A673 (cell line): ENCODE measurements at places on chromosomes 16 and 17. TPM values are rescaled to one million over a fixed set of nuclear protein-coding genes. Genes with fewer than 3 reads are reported as not detected.

Gene LRRC37A
- total RNA-seq: 3.0 and 3.4 TPM in 2 replicates

DNA sequence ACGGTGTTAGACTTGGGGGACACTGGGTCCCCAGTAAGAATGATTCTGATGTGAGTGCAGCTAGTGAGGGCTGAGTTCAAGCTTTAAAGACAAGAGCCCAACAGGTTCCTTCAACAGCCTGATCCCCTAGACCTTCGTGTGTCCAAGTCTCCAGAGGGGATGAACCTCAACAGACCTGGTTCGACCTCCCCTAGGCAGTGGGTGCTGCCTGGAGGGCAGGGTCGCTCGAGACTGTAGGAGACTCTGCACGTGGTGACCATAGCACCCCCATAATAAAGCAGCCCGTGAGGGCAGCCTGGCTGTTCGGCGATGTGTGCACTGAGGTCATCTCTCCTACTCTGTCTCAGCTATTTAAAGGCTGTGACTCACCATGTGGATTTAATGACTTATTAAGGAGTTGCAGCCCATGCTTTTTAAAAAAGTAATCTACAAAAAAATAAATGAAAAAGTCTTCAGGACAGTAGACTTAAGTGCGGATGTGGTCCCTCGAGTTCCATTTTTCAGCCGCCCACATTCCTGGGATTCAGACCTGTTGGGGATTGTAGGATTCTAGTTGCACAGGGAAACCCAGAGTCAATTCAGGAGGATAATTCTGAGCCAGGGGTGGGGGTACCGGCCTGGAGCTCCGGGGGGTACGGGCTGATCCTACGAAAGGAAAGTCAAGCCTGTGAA is 23.4 kb upstream of the METRNL start:
- no peak overlapping the region for H3K27ac ChIP-seq
- H3K36me3 ChIP-seq: no peaks in the 10 kb centered on the region
- H3K4me1 ChIP-seq: peaks cover 10% of the 10 kb centered on the region
- no peaks in the 10 kb centered on the region for H3K27me3 ChIP-seq
- DNase-seq: no peak

- no peaks in the 10 kb centered on the region for H3K27me3 ChIP-seq
- peaks cover 95% of the 10 kb centered on the region for H3K36me3 ChIP-seq
- H3K27ac ChIP-seq: no peak overlapping the region
- peaks cover 10% of the 10 kb centered on the region for H3K4me1 ChIP-seq
These were observed 9.9 kb downstream of the METTL22 start for GRCh38 chr16:8631373-8631772.

GRCh38 chr16:2296661-2297505 is 29.0 kb upstream of the RNPS1 start:
- no peaks in the 10 kb centered on the region for H3K4me1 ChIP-seq
- peak; percentile 33 for DNase-seq
- H3K4me3 ChIP-seq: no peak overlapping the region
- no peaks in the 10 kb centered on the region for H3K36me3 ChIP-seq

DNA sequence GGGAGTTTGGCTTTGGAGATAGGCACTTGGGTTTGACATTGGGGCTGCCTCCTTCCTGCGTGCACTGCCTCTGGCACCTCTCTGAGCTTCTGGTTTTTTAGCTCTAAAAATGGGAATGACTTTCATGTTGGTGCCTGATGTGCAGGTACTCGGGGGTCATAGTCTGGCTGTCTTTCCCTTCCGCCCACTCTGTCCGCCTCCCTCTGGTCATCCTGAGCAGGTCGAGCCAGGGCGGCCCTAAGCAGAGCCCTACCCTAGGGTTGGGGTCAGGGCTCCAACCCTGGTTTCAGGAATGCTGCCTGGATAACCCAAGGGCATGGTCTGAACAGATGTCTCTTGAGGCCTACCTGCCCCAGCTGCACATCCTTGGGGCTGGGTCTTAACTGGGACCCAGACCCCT is 64.8 kb downstream of the CMIP start:
- H3K27ac ChIP-seq: no peak overlapping the region
- no peak overlapping the region for H3K4me3 ChIP-seq
- no peaks in the 10 kb centered on the region for H3K27me3 ChIP-seq

DNA sequence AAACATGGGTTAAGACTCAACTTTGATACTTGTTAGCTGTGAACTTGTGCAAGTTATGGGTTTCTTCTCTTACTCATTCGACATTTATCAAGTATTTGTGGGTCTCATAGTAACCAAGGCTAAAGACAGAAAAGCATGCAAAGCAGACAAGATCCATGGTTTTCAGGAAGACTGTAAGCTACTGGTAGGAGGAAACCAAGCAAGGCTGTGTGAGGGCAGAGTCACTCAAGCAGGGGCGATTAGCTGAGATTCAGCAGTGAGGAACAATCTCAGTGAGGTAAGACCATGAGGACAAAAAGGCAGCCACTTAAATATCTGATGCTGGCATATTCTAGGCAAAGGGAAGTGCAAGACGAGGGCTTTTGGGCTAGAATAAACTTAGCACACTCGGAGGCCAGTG is 29.5 kb downstream of the MBTD1 start:
- H3K27ac ChIP-seq: no peak overlapping the region
- no peaks in the 10 kb centered on the region for H3K36me3 ChIP-seq
- H3K27me3 ChIP-seq: no peaks in the 10 kb centered on the region
- no peak overlapping the region for H3K4me3 ChIP-seq
